ENCODE measurements at places on chromosomes 3 and 15.

DNA sequence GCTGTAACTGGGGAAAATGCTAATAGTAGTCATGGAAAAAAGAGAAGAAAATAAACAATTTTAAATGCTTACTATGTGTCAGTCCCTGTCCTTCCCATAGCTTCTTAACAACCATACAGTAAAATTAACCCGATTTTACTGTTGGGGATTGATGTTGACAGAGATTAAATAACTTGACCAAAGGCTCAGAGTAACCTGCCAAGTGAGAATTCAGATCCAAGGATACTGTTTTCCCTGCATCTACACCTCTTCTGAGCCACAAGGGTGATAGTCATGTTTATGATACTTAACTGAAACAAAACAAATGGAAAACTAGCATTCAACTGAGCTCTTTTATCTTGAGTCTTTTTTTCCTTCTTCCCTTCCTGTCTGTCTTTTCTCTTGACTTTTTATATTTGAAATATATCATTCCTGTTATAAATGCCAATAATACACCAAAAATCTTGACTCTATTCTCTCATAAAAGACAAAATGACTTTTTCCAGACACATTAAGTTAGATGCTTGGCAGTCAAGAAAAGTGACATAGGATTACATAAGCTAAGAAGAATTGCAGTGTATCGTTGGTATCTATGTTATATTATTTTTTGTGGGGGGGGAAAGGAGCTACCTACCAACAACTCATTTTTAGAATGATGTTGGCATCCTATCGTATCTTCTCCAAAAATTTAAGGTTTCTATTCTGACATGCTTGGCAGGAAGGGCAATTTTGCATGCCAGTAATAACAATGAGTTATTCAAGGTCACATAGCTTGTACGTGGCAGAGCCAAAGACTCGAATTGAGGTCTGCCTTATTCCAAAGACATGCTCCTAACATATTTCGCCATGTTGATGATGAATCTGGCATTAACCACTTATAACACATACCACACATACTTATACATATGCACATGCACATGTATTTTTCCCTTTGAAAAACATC is 306.6 kb upstream of the KCNH8 start:
- DNase-seq, result no peak

DNA sequence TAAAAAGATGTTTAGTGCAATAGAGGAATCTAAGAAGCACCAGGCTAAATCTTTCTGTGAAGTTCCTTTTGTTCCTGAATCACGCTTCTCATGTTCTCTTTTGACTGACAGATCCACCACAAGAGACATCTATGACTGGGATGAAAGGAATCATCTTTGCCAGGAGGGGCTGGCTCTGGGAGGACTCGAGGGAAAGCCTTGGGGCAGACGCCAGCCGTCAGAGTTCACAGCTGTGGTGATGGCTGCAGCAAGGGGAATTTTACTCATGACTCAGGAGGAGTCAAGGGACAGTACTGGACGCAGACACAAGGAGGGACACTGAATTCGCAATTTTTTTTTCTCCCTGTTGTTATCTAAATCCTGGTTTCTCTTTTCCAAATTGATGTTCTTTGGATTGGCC is 38.7 kb downstream of the C3orf38 start:
- DNase-seq, result no peak

- no peak for DNase-seq
These were observed 223.7 kb upstream of the DPH6 start for GRCh38 chr15:35769656-35770055.

GRCh38 chr15:29805708-29806104 is 16.6 kb downstream of the TJP1 start:
- no peak for DNase-seq

DNA sequence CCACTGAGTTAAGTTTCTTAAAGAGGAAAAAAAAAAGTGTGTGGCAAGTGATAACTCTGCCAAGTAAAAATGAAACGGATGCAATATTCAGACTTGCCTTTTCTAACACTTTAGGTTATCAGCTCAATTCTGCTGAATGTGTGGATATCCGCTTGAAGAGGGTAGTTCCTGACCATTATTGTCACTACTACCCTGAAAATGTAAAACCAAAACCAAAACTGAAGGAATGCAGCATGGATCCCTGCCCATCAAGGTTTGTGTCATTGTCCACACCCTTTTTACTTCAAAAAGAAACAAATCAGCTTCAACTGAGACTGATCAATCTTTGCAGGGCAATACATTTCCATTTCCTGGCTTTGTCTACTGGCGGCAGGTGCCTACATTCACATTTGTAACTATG is 236.1 kb downstream of the ADAMTSL3 start:
- no peak for DNase-seq

DNA sequence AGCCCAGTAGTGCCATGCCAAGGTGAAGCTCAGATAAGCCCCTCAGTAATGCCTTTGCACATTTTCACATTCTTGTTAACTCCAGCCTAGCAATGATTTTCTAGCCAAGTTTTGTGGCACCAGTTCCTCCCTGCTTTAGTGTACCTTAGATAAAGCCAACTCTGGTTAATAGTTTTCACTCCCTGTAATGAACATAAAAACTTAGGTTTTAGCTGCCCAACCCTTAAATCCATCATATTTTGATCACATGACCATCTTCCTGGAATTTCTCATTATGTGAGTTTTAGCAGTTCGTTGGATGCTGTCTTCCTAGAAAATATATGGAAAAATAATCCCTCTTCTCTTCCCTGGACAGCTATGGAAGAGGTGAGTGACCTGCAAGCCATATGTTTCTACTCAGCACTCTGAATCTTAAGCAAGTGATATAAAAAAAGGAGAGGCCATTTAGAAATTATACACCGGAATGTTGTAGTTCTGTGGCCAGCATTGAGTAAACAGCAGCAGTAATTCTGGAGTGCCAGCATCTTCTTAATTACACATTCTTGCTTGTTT is 62.2 kb upstream of the P2RY1 start:
- no peak for DNase-seq

DNA sequence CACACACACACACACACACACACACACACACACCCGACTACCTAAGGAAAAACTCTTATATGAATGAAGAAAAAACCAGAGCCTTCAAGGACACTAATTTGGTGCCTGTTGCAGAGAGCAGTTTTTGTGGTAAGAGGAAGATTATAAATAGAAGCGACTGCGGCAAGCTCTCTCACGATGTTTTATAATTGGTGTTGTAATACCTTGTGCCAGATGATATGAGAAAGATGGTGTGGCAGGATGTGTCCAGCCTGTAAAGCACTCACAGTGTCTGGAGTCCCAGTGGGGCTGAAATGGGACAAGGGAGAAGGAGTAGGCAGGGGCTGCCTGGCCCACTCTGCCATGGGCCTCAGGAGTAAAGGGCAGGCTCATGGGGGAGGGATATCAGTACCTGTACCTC is 839.9 kb downstream of the AGBL1 start:
- DNase-seq, result no peak

DNA sequence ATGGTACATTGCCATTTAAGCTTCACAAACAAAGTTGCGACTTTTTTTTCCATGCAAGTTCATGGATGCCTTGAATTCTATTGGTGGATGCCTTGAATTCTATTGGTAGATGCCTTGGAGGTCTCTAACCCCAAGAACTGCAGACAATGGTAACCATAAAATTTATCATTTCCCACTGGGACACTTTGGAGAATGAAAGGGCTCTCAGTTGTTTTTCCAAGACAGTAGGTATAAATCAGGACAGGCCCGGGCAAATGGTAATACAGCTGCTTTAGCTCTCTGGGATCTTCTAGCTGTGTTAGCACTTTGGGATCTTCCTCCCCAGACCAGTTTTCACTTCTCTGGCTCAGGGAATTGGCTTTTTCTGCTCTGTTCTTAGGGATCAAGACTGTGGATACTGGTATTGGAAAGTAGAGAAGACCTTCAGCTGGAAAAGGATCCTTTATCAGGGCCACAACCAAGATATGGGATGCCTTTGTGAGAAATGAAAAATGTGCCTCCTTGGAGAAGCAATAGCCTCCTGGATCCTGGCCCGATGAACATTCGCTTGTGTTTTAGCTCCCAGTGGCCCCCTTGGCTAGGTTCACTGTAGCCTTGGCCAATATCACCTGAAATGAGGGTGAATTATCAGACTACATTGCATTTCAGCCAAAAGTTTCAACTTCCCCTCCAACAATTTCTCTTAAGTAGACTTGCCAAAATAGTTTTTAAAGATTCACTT is 8.3 kb downstream of the LRRC3B start:
- no peak for DNase-seq

GRCh38 chr3:23865595-23866396 is 51.0 kb downstream of the NKIRAS1 start:
- DNase-seq, result no peak

DNA sequence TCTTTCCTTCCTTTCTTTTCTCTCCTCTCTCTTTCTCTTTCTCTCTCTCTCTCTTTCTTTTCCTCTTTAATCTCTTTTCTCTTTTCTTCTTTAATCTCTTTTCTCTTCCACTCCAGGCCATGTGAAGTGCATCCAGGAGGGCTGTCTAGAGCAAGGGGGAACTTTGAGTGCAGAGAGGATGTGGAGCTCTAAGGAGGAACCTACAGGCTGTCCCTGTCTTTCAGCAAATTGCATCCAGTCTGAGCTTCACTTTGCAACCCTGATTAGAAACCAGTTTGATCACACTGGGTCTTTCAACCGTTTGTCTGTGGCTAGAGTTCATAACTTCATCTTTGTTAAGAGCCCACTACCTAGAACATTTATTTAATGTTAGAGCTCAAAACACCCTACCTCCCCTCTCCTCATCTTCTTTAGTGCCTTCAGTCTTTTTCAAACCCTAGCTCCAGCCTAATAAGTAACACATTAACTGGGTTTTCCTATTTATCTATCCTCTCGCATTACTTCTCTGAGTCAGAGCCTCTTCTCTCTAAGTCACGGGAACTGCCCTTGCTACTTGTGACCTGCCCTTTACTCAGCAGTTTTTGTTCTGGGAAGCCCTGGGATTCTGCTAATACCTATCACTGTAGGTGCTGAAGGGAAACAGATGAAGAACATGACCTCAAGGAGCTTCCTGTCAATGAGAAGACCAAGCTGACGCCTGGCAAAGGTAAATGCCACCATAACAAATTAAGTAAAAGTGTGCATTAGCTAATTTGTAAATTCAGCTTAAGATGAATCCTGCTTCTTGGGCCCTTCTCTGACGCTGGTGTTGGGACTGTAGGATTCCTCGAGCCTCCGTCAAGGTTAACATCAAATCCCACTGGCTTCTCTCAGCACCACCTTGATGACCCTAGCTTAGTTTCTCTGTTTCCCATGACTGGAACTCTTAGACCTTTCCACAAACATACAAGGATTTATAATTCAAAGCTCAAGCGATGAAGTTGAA is at the start of gene GCNT3:
Gene GCNT3 (plus strand): TSS at position 508 of the 985 bp plus-strand sequence. CDS start 6,456 bp downstream, outside the sequence.
- DNase-seq, result no peak

- DNase-seq, result no peak
These were observed 206.8 kb upstream of the STRIT1 start for GRCh38 chr3:155500194-155500818.

DNA sequence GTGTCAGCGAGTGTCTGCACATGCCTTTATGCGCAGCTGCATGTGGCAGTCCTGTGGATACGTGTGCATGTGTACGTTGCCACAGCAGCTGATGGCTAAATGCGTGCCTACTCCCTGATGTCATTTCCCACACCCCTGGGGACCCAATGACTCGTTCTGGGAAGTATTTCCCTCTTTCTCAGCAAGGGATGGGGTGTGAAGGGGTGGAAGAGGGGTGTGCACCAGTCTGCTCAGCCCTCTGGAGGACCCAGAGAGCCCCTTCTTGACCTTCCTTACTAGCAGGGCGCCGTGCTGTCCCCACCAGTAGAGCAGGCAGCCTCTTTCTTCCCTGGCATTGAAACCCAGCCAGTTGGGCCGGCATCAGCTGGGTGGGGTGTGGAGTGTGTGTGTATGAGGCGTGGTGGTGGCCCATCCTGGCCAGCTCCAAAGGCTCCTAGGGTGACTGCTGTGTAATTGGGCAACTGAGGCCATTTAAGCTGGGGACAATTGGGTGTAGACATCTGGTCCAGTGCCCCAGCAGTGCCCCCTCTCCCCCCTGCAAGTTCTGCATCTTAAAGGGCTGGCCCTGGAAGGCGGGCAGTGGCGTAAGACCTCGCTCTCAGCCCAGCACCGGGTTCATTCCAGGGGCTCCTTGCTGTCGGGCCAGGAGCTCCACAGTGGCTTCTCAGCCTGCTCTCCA is 19.2 kb downstream of the SNX33 start:
- DNase-seq, result peak; percentile 68

- DNase-seq, result no peak
These were observed 390.5 kb downstream of the DIPK2A start for GRCh38 chr3:144362126-144362525.

All from suppressor macrophage treated with lipopolysaccharide for 4 hours (primary cell).